Osteoblast (primary cell): ENCODE measurements at places on chromosomes 13 and 19. TPM values are rescaled to one million over a fixed set of nuclear protein-coding genes. Genes with fewer than 3 reads are reported as not detected.

- no peak for DNase-seq
Measured at GRCh38 chr19:50046649-50047503, 21.1 kb downstream of the ZNF473 start.

Gene ZNF17
- 12.7 and 15.6 TPM in 2 replicates for total RNA-seq

Gene FAM83E
- total RNA-seq = 0.29 TPM in 1 of 2 replicates, not detected in the other

Gene SAMD4B
- 85.0 and 85.5 TPM in 2 replicates for total RNA-seq

Gene PSG1
- total RNA-seq = 0.36 and 1.2 TPM in 2 replicates
